ENCODE measurements at places on chromosomes 3 and 15. TPM values are rescaled to one million over a fixed set of nuclear protein-coding genes. Genes with fewer than 3 reads are reported as not detected.

The HMG20A gene
- total RNA-seq, result 41.0 TPM

The PLA2G4E gene
- total RNA-seq, result not detected

GRCh38 chr15:55917881-55918296 is 75.5 kb downstream of the NEDD4 start:
- no peak for DNase-seq

The KBTBD12 gene
- total RNA-seq, result not detected

The GOLGA6L4 gene
- 0.10 TPM for total RNA-seq

The CCDC50 gene
- 38.9 TPM for total RNA-seq

DNA sequence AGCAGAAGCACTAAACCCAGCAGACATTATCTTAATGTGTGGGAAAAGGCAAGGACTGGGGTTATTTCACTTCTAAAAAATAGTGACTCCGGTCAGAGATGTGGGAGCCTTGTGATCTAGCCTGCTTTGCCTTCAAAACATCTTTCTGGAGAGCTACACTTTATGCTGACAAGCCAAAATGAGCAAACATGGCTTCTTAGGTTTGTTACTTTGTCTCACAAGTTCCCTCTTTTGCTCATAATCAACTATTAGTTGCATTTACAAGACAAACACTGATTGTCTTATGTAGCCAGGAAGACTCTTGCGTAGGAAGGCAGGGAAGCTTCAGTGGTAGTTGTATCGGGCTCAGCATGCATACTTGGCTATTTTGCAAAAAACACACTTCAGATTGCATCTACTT is 129.2 kb downstream of the NUP210 start:
- DNase-seq, result no peak

The CHRNA5 gene
- 10.0 TPM for total RNA-seq

The KIF15 gene
- total RNA-seq, result 19.3 TPM

DNA sequence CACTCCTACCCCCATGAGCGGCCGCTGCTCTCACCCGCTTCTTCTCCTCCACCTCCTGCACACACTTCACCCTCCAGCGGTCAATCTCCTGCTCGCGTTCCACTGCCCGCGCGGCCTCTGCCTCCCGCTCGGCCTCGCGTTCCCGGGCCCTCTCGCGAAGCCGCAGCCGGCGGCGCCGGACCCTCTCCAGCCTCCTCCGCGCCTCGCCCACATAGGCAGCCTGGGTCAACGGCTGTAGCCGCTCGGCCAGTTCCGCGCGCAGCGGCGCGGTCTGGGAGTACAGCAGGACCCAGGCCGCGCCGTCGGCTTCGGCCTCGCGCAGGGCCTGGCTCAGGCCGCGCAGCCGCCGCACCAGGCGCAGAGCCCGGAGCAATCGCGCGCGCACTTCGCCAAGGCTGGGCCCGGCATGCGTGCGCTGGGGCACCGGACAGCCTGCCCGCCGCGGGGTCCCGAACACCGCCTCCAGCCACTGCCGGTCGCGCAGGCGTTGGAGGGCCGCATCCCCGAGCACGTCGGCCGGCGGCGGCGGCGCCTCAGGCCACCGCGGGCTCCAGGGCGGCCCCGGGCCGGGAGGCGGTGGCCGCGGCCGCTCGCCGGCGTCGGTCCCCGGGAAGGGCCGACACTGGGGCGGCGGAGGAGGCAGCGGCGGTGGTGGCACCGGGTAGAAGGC is 595 bp downstream of the PDCD7 start:
- peak; percentile 87 for DNase-seq

DNA sequence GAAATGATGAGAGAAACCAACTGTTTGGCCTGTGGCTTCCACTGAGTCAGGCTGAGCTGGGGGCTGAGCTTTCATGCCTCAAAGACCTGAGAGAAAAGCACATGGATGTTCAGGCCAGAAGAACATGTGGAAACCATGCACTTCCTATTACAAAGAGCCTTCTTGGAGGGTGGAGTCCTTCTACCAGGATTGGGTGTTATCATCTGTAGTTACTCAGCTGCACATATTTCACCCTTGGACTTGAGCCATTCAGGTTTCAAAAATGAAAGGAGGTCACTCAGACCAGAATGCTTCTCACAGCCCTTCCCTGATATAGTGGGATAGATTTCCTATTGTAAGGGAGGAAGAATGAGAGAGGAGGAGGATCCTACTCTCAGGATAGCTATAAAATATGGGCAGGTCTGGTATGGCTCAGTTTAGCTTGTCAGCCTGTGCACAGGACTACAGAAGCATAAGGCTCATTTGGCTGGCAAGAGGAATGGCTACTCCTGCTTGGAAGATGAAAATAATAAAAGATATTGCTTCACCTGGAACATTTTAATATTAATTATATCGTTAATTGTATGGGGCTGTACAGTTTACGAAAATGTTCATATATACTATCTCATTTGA is 173.6 kb upstream of the TMC3 start:
- no peak for DNase-seq

DNA sequence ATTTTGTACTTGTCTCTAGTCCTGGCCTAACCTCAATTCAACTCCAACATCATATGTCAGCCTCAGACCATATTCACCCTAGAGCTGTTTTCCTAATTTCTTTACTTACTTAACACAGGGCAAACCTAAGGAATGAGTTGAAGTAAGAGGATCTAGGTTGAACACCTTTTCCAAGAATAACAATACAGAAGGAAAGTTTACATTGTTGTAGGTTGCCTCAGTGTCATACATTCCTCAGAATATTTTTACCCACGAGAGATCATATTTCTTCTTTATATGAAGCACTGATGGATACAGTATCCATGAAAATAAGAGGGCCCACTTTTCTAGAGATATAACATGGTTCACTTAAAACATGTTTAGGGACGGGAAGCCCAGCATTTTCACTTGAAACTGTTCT is 369.5 kb downstream of the CNTN6 start:
- DNase-seq, result no peak

The FOXL2 gene
- 2.2 TPM for total RNA-seq

GRCh38 chr3:100650651-100651619 is 41.5 kb downstream of the ADGRG7 start:
- DNase-seq, result peak; percentile 12

DNA sequence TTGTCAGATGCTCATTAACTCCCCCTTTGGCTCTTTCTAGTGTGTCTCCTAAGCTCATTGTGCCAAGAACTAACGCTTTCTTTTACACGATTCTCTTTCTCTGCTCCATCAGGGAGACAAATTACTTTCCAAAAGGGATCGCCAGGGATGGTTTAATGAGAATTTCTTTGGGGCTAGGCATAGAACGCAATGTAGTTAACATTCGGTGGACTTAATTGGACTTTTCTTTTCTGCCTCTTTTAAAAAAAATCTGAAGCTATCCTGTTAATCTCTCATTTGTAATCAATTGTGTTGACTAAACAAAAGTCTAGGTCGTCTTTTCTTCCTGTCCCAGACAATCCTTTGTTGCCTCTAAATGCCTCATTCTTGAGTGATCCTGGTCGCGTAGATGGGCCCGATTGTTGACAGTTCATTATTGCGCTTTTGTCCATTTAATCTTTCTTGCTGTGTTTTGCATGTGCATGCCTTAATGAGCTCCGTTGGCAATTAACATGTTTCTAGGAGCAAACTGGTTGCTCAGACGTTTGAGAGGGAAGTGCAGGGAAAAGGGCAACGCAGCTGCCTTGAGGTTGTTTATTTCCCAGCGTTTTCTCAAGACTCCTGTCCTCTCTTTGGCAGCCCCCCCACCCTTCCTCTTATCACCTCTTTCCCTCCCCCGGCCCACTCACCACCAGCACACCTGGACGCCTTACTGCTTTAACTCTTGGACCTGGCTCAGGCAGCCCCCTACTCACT is 7.8 kb downstream of the FEZF2 start:
- DNase-seq, result peak; percentile 18

DNA sequence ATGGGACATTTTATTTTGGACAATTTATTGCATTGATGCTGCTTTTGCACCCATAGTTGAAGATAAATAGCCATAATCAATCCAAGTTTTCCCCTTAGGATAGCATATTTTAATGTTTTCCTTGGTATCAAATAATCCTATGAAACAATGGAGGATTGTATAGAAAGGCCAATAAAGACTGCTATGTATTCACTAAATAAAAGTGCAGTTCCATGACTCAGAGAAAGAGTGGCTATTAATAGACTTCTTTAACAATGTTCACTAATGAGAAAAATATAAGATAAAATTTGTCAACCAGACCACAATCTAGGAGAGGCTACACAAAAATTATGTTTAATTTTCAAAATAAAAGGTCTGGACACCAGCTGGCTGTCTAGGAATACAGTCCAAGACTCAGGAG is 560.9 kb upstream of the AGTR1 start:
- DNase-seq, result no peak

- DNase-seq, result no peak
These were observed 48.5 kb upstream of the NR2C2 start for GRCh38 chr3:14898929-14899328.

The PAQR9 gene
- total RNA-seq, result 0.21 TPM

The PLA2G4D gene
- 0.17 TPM for total RNA-seq

GRCh38 chr3:52327486-52328290 is 11.6 kb downstream of the DNAH1 start:
- no peak for DNase-seq

The ROPN1 gene
- total RNA-seq, result not detected

The KY gene
- total RNA-seq, result not detected

The CFAP91 gene
- total RNA-seq, result 1.8 TPM

GRCh38 chr3:159964166-159964973 is 24.3 kb upstream of the IL12A start:
- DNase-seq, result no peak

- DNase-seq, result no peak
These were observed 18.2 kb upstream of the LACTB start for GRCh38 chr15:63103416-63103815.

The SLC27A2 gene
- 1.6 TPM for total RNA-seq

The SLC24A5 gene
- total RNA-seq, result 0.11 TPM

DNA sequence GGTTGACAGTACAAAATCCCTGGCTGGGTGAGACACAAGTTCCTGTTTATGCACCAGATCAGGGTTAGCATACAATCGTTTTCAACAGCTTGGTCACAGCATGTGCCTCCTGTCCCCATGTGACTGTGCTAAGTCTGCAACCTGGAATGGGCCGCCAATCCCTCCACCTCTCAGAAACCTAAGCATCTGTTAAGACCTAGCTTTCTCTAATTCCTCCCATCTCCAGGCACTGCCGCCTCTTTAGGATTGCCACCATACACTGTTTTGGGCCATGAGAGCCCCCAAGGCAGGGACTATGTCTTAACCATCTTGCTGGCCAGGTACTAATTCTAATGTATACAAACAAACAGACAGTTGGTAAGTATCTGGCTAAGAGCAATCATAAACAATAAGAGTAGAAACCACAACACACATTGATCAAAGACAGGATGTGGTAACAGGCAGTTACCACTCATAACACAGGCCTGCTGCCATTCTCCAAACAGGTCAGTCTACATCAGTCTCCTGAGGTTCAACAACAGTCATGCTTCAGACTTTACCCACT is 25.6 kb downstream of the SEC22C start:
- DNase-seq, result no peak

Measured in H7 (cell line).